ENCODE measurements at places on chromosomes 2 and 18.

GRCh38 chr2:215419113-215419512 is 16.8 kb downstream of the FN1 start:
- no peak for DNase-seq

DNA sequence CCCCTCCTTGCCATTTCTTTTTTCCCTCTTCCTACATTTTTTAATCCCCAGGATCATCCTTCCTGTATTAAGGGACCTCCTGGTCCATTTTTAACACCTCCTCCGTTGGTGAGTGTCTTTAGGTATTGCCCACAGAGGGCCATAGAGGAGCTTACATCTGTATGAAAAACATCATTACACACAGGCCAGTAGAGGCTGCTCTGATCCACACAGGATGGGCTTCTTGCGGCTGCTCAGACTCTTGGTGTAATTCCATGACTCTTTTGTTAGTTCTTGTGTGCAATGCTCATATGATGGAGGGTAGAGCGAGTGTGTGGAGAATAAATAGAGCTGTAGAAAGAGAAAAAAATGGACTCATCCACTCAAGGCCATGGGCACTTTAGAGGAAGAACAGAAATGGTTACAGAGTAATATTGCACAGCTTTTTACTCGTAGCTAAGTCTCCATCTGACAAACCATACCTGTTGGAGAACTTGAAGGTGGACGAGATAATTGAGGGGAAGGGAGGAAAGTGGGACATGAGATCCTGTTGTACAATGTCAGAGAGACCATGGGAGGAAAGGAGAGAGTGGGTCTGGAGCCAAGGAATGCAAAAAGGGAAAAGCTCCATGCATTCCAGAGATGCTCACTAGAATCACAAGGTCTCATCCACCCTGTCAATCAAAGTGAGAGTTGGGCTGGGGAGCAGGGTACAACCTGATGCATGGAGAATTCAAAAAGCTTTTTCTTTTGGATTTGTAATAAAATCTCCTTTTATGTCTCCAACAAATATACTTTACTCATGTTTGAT is 129.7 kb upstream of the TNP1 start:
- DNase-seq = no peak

DNA sequence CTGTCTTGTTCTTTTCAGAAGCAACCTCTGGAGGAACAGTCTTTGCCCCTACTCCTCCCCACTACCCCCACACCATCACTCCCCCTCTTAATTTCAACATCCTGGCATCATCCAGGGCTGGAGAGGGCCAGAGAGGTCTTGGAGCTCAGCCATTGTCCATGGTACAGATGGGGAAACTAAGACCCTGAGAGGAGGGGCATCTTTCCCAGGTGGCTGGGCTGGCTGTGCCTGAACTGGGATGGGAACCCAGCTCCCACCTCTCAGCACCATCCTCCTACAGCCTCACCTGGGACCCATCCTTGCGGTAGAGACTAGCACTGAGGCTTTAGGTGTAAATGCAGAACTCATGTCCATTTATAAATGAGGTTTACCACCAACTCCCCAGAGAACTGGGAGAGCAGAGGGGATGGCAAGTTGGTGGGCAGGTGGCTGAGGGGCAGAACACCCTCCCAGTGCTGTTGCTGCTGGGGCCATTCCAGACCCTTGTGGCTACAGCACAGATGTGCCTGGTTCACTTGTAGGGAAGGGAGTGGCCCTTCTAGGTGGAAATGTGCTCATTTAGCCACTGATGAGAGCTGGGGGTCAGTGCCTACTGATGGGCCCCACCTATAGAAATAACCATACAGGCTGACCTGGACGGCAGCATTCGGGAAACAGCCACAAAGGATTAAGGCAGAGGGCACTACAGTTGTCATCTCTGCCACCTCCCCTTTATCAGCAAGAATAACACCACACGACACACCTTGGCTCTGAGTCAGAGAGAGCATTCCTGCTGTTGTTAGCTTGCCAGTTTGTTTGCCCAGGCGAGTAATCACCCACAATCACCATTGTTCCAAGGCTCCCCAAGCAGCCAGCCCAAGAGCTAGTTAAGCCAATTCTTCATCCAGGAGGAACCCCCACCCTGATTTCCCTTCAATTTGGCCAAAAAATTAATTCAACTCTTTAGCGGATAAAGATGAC is 2.1 kb downstream of the MLPH start:
- no peak for DNase-seq

DNA sequence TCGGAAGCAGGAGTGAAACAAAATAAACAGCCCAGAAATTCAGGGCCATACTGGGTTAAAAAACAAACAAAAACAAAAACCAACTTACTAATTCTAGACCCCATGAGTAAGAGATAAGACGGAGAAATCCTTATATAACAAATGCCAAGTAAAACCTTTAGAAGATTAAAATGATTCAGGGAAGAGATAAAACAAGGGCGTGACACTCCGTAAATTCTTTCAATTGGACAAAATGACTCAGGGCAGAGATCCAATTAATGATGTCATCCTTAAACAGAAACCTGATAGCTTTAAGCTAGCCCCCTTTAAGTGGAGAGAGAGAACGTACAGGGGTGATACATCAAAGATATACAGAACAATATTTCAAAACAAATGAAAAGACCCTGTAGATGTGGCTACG is 317.4 kb downstream of the NBAS start:
- DNase-seq = no peak

DNA sequence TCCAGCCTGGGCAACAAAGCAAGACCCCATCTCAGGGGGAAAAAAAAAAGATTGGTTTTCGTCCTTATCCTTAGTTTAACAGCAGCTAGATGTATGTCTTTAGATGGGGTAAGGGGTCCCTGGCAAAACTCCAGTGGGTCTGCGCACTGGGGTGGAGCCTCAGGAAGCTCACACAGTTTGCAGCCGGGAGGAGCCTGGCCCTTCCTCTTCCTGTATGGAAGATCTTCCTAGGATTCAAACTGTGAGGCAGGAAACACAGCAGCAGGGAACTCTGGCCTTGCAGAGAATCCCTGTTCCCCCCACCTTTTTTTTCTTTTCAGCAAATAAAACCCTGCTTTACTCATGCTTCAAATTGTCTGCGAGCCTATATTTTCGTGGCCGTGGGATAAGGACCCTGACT is 12.5 kb upstream of the GRP start:
- DNase-seq = no peak

- peak; percentile 46 for DNase-seq
Observed at GRCh38 chr2:238263204-238264071, 23.6 kb upstream of the HES6 start.

GRCh38 chr2:196331143-196331542 is 159.8 kb upstream of the STK17B start:
- DNase-seq = no peak

Data from stimulated activated CD8-positive, alpha-beta memory T cell treated with anti-CD3 and anti-CD28 coated beads, Interleukin-7, amount 100 ng/mL, for 1 hour (primary cell).